ENCODE measurements at places on chromosomes 3 and 15.

GRCh38 chr3:66478960-66479359, 21.9 kb downstream of the LRIG1 start:
- peak; percentile 50 for DNase-seq

DNA sequence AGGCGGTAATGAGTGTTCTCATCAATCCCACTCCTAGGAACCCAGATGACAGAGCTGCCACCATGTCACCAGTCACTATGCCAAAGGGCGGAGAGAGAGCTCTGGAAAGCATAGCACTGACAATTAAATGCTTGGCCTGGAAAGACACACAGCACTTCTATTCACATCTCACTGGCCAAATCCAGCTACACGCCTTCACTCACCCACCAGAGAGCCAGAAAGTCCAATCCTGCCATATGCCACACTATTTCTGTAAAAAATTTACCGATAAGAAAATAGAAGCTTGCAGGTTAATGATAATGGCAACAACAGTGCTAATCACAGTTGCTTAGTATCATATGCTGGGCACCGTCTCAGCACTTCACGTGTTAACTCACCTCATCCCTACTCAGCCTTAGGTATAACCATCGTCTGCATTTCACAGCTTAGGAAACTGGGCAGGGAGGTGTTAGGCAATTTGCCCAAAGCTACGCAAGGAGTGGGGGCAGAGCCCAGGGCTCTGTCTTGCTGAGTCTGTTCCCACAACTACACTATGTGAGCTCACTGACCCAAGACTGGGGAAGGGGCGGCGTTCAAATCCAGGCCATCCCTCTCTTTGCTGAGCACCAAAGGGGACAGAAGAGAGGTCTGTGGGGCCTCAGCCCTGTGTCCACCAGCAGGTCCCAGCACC, 16.5 kb downstream of the KLHL25 start:
- DNase-seq = no peak

DNA sequence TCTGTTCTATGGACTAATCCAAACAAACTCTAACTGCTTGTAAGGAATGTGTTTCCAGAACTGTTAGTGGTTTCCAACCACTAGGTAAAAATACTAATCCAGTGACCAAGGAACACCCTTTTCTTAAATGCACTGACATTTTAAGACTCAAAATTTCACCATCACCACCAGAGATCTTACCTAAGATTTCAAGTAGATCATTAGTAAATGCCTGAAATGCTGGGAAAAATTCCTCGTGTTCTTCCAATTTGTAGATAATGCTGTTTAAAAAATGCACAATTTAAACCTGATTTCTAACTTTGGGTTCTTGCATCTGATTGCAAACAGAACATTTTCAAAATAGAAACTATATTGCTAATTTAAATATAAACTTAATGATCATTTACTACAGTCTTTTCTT, 63.4 kb downstream of the ESYT3 start:
- no peak for DNase-seq

GRCh38 chr3:31096661-31097395, 202.4 kb upstream of the GADL1 start:
- no peak for DNase-seq

DNA sequence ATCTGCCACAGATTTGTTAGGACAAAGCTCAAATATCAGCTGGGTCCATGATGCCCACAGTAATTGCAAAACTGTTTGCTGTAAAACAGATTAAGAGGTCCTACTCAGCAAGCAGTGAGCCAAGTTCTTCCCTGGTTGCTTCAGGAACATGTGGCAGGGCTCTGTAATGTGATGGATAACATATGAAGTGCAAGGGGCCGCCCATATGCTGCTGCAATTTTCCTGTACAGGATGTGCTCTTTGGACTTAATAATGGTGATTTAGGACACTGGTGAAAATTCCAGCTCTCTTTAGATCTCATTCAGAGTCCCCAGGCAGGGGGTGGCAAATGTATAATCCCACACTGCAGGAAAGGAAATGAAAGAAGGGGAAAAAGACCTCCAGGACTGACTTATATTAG, 289.4 kb downstream of the LSAMP start:
- DNase-seq = no peak

DNA sequence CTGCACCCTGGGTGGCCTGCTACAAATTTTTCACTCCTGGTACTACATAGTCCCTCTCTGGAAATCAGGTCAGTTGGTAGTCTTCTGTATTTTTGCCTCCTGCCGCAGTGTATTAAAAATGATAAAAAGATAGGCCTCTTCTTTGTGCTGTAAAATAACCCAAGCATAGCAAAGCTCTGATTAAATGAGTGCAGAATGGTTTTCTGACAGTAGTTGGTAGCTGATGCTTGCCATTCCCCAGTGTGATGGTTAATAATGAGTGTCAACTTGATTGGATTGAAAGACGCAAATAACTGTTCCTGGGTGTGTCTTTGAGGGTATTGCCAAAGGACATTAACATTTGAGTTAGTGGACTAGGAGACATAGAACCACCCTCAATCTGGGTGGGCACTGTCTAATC, 264.4 kb upstream of the ZNF717 start:
- DNase-seq = no peak

- DNase-seq = no peak
Measured at GRCh38 chr15:56987286-56987685, 68.8 kb downstream of the TCF12 start.

- DNase-seq = no peak
Measured at GRCh38 chr3:86828751-86829150, 162.2 kb downstream of the VGLL3 start.

DNA sequence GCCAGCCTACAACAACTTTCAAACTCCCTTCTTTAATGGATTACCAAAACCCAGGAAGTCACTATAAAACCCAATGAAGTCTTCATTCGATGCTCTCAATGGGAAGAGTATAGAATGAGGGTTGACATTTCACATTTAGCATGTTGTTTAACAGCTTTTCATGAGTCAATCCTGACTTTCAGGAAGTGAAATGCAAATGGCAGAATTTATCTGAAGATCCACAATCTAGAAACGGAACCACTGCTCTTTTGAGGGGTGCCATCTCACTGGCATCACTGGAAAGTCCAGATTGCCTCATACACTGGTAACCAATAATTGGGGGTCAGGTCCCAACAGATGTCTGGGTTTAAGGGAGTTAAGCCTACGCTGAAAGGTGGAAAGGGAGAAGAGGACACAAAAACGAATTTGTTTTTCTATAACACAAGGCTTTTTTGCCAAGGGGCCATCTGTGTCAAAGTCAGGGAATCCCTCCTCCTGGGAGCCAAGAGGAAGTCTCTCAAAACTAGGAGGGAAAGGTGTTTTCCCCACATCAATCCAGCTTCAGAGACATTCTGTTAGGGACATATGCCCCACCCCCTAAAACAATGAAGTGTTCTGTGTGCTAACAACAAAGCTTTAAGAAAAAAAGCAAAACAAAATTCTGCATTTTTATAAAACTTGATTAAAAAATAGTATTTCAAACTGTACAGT, 12.0 kb upstream of the ATP1B3 start:
- DNase-seq = no peak

- DNase-seq = no peak
Measured at GRCh38 chr3:98826126-98826525, 63.0 kb downstream of the ST3GAL6 start.

DNA sequence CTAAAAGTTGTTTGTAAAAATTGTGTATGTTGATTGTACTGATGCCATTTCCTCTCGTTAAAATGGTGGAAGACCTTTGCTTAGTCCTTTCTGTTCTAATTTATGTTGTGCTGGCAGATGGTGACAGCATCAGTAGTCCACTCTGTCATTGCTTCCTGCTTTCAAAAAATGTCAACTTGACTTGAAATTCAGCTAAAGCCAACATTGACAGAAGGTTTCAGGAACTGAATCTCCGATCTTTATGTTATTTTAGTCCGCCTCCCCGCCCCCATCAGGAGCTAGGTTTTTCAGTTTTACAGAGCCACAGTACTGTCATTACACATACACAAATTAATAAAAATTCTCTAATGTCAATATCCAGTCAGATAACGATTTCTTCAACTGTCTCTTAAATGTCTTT, 1.5 kb downstream of the CEP63 start:
- peak; percentile 46 for DNase-seq

DNA sequence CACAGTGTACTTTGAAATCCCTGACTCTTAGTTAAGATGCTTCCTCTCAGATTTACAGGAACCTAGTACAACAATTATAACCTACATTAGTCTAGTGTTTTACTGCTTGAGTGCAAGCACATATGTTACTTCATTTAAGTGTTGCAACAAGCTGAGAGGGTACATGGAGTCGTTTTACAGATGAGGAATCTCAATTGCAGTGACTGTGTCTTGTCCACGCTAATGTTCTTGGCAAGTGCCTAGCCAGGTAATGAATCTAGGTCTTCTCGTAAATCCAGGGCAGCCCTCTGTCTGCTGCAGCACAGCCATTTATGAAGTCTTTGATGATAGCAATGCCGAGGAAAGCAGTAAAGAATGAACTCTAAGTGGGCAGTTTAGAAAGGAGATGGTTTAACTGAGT, 384.4 kb upstream of the ARPP21 start:
- no peak for DNase-seq

DNA sequence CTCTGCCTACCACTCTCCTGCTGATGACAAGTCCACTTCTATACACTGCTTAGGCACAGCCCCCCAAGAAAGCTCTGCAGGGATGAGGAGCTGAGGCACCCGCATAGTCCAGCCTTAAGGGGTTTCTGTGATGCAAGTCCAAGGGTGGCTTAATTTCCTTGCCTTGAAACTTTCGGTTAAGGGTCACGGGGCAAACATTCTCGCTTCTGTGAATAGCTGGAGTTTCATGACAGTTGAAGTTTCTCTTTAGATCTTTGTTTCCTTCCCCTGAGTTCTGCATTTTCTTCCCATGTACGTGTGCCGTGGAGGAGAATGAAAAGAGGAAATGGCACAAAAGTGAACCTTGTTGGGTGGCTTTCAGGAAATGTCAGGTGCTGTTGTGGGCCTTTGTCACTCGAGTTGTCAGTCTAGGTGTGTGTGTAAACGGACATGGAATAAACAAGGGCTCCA, 7.0 kb downstream of the GPR160 start:
- DNase-seq = no peak

DNA sequence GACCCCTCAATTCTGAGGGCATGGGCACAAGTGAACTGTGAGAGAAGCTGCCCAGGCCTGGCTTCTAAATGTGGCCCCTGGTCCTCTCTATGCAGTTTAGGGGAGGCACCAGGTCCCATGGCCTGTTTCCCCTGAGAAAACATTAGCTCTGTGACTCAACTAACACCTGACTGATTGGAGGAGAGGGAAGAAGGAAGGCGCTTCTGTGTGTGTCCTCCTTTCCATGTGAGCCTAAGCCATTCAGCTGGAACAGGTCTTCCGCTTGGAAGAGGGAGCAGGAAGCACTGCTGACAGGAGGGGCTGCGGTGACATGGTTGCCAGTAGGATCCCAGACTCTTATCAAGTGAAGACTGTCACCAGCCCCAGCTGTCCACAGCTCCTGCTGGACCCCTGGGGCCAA, 79.5 kb downstream of the MYLK start:
- DNase-seq = no peak

DNA sequence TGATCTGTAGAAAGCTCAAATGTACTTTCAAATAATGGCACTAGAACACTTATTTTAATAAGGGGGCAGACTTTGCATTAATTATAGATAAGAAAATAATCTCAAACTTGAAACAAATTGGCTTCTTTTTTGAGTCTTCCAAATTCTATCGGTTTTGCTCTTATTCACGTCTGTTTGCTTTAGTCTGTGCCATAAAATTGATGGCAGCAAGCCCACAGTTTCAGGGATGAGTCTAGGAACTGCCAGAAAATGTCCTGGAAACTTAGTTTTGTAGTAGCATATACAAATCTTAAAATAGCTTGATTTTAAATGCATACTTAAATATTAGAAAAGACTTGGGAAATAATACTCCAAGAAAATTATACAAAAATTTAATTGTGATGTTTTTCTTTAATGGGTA, 39.7 kb downstream of the BCHE start:
- DNase-seq = no peak

DNA sequence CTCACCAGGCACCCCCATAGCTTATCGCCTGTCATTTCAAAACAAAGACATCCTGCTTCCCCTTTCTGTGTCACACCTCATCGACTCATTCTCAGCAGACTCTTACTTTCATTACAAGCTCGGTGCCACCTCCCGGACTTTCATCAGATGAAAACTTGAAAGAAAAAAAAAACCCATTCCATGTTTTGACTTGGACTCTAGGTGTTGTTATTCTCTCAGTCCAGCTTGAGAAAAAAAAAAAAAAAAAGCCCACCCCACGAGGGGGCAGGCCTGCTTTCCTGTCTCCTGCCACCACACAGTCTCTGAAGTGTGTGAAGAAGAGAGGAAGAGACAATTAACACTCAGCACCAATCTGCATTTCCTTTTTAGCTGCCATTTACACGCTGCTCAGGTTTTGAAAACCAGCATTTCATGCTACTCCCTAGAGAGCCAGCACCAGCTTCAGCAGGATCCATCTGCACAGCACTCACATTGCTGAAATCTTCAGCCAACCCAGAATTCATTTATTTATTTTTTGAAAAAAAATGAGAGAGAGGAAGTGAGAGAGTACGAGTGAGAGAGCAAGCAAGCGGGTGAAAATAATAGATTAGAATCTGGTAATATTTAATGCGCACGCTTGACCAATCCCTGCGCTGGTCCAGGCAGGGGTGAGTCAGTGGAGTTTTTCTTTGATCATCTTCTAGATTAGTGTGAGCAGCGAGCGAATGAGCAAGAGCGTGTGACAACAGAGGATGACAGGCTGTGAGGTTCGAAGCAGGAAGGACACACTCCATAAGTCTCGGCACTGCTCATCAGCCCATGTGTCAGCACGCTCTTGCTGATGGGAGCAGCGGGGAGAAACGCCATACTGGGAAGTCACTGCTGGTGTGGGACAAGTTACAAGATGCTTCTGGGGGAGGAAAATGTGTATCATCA, 23.5 kb downstream of the ZNF80 start:
- no peak for DNase-seq

- no peak for DNase-seq
Measured at GRCh38 chr3:116230431-116231020, 214.8 kb downstream of the LSAMP start.

DNA sequence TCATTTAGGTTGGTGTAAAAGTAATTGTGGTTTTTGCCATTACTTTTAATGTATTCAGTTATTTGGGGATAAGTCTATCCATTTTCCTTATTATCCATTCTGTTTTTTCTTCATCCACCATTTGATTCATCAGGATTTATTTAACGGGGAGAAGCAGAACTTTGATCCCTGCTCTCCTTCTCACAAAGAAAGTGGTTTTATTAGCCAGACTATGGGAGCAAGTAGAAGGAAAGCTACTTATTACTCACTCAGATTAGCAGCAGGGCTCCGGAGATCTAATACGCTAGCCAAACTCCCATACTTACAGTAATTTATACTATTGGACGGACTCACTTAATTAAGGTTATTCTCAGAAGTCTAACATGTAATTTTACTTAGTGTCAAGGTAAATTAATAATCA, 14.7 kb upstream of the TMEM87A start:
- DNase-seq = no peak

Data from left colon (tissue), 2 donors.